NCI-H510A treated with DMSO at 0.1 percent for 48 hours (cell line): ENCODE measurements at places on chromosomes 12 and 14.

GRCh38 chr14:87067061-87067460 lies 925.9 kb downstream of the GALC start:
- no peak for DNase-seq

GRCh38 chr12:109872-110271 lies 43.3 kb downstream of the IQSEC3 start:
- no peak for DNase-seq

- DNase-seq: peak; percentile 96
Observed at GRCh38 chr12:57815177-57816000, 3.1 kb downstream of the AVIL start.

DNA sequence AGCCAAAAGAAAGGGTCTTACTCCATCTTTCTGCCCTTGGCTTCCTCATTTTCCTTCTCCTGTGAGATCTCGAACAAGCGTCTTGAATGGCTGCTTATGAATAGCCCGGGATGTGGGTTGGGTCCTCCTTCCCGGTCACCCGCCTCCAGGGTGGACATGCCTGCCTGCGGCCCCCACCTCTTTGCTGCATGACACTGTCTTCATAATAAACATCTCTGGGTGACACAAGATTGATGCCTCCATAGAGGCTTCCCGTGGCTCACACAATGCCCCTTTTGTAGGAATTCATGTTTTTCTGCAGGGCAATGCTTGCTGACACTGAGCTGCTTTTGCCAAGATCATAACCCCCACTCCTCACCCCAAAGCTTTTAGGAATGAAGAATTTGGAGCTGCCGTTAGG lies 125.9 kb downstream of the ZNF664 start:
- DNase-seq: no peak

DNA sequence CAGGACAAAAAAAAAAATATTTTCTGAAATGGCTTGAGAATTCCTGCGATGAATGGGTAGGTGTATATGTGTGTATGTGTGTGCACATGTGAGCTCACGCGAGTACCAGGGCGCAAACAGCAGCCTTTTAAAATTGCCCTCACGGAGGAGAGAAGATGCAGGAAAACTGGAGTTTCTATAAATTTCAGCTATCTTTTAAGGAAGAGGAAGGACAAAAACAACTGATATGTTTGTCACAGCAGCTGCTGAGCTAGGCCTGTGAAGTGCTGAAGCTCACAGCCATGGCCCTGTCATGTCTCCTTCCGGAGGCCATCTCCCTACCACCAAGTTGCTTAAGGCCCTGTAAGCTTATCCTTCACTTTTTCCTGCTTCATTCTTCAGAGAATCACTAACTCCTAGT lies 40.8 kb downstream of the DUSP16 start:
- no peak for DNase-seq

DNA sequence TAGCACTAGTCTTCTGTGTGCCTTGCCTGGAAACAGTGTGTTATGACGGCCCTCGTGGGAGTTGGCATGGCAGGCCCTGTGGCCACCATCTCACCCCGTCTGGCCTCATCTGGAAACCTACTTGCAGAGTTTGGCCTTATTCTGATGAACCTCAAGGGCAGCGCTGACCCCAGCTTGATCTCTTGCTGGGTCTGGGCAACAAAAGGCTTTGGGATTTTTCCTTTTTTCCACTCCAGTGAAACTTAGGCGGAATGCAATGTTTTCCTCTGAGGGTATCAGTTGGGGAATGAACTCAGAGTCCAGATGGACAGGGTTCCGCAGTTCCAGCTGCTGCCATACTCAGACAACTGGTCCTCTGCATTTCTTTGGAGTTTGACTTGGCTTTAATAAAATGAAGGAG lies 15.9 kb downstream of the CACNA1C start:
- no peak for DNase-seq

GRCh38 chr12:75975702-75976101 lies 55.9 kb downstream of the PHLDA1 start:
- DNase-seq: no peak

- DNase-seq: no peak
Observed at GRCh38 chr14:33191855-33192254, 253.2 kb downstream of the NPAS3 start.

GRCh38 chr12:56450241-56450640 lies 1.0 kb upstream of the TIMELESS start:
- DNase-seq: no peak

DNA sequence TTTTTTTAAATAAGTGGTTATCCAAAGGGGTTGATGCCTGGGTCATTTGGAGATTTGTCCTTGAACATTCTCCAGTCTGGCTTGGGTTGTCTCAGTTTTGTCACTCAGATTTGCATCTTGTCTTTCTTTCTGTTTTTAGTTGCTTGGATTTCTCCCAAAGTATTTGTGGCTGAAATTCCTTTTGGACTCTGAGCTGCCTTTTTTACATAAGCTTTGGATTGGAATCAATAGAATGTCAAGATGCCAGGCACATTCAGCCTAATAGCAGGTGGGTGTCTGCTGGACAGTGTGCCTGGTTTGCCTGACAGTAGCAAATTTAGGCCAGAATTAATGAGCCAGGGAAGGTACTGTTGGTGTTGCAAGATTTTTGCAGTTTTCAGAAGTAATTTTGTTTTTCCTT lies 50.0 kb downstream of the FLRT2 start:
- no peak for DNase-seq
